ENCODE measurements at places on chromosomes 12 and 14.

DNA sequence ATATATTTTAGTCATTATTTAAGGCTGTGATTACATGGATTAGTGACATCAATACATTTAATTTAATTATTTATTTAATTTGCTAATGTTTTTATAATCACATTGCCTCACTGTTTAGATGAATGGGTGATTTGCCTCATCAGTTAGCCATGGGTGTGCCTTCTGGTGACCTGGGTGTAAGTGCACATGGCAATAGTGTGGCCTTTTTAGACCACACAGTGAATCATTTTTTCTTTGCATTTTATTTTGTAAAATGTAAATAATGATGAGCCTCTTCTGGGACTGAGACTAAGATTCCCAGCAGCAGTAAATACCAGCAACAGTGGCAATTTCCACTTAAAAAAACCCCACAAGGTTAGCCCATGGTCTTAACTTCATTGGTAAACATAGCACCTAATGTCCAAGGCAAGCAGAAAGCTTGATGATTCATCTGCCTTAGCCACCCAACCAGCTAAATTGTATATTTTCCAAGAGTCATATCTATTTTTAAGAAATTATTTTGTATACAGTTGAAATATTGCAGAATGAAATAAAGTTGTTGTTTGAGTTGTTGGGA lies 235.9 kb upstream of the NOVA1 start:
- DNase-seq: no peak

DNA sequence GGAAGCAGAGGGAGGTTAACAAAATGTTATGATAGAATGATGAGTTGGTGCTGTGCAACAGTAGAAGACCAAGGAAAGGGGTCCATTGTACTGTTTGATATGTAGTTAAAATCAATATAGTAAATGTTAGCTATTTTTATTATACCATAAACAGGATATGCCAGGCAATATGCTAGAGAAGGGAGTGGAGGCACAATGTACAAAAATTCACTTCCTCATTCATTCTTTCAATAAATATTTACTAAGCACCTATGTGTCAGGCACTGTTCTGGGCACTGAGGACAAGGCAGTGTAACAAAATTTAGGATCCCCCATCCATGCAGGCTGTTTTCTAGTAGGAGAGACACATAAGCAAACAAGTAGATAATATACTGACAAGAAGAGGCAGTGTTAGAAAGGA lies 25.0 kb downstream of the FGD6 start:
- DNase-seq: no peak

GRCh38 chr12:95520816-95521215 lies 30.5 kb downstream of the USP44 start:
- DNase-seq: no peak

GRCh38 chr14:89095036-89095435 lies 270.6 kb downstream of the TTC8 start:
- DNase-seq: no peak

DNA sequence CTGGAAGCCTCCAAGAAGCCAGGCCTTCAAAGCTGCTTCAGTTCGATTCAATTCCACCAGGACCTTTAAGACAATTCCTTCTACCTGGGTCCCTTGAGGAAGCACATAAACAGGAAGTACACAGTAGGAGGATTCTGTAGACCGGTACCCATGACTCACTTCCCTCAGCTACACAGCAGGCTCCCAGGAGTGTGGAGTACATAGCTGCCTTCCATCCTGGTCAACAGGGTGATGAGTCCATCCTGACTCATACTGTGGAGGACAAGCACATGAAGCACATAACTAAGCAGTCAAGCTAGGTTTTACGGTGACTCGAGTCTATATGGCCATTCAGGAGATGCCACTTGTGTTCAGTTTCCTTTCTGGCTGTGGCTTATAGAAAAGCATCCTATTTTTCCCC lies 197.6 kb upstream of the RBM19 start:
- no peak for DNase-seq

- no peak for DNase-seq
Observed at GRCh38 chr12:31362115-31362758, 36.3 kb upstream of the SINHCAF start.

Data from tibial nerve (tissue), 4 donors.